ENCODE measurements at places on chromosomes 2 and 18.

DNA sequence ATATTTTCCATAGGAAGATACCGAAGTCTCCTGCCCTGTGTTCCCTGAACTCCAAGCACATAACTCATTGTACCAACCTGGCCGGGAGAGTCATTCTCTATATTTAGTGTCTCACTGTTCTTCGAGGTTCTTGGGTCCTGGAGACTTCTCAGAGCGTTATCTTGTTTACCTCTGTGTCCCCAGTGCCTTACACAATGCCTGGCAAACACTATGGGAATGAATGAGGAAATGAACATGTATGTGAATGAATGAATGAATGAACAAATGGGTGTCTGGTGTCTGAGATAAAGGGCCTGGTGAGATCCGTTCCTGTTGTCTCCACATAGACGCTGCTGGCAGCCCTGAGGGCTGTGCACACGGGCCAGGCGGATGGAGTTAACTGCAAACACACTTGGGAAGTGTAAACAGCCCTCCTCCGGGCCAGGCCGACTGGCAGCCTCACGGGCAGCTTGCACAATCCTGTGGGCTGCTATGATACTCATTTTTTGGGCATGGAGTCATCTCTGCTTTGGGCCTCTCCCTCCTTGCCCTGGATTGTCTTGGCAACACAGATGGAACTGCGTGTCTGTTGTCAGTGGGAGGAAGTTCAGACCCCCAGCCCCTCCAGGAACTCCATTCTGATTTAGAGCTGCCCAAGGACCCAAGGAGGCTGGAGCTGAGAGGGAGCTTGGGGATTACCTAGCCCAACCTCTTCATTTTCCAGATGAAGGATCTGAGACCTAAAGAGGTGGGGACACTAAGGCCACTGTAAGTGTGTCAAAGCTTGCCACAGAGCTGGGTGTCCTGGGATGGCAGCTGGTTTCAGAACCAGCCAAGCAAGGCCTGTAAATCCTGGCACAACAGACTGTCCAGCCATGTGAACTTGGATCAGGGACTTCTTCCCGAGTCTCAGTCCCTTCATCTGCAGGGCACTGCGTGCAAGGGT lies 124.4 kb downstream of the INHBB start:
- peak; percentile 24 for DNase-seq

GRCh38 chr2:41965173-41965908 lies 82.5 kb upstream of the PKDCC start:
- no peak for DNase-seq

GRCh38 chr2:28445448-28446258 lies 50.2 kb upstream of the PLB1 start:
- peak; percentile 33 for DNase-seq

GRCh38 chr18:75880925-75881504 lies 453.5 kb upstream of the SMIM21 start:
- no peak for DNase-seq

GRCh38 chr18:26540043-26540628 lies 8.2 kb downstream of the KCTD1 start:
- no peak for DNase-seq

GRCh38 chr2:54038835-54039234 lies 68.0 kb upstream of the PSME4 start:
- no peak for DNase-seq

GRCh38 chr2:200302940-200303727 lies 3.4 kb upstream of the SPATS2L start:
- DNase-seq, result no peak

All from retinal pigment epithelial cell (primary cell).